Naive thymus-derived CD8-positive, alpha-beta T cell (primary cell): ENCODE measurements at places on chromosomes 4 and X. TPM values are rescaled to one million over a fixed set of nuclear protein-coding genes. Genes with fewer than 3 reads are reported as not detected.

DNA sequence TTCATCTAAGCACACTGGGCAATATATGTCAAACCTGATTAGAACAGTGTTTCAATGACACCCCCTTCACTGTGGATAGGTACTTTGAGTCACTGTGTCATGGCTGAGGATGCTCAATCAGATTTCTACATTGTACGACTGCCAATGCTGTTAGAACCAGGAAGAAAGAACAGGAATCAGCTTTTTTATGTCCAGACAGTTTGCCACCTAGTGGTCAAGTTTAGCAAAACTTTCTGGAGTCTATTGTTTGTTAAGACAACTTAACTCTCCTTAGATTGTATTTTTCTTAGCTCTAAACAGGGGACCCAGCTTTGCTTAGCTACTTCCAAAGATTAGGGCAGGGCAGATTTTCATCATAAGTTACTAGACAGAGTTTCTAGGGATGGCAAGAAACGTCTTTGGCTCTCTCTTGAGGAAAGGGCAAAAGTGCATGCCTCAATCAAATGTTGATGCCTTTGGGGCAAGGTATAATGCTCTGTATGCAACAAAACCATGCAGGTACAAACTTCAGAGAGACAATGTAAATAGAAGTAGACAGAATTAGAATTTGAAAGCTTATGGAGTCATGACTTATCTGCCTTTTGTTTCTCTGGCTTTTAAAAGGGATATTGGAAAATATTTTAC, 40.5 kb upstream of the BMP3 start:
- no peaks in the 10 kb centered on the region for H3K36me3 ChIP-seq
- no peak overlapping the region for H3K4me3 ChIP-seq
- no peak overlapping the region for H3K27ac ChIP-seq
- no peak for DNase-seq
- H3K4me1 ChIP-seq = peaks cover 19% of the 10 kb centered on the region

GRCh38 chrX:69278031-69278687, 112.9 kb upstream of the PJA1 start:
- H3K27ac ChIP-seq = no peak overlapping the region
- H3K4me3 ChIP-seq = no peak overlapping the region
- DNase-seq = no peak
- H3K27me3 ChIP-seq = peaks cover 9% of the 10 kb centered on the region
- H3K4me1 ChIP-seq = no peaks in the 10 kb centered on the region

GRCh38 chr4:109994415-109994827, 81.7 kb downstream of the EGF start:
- H3K27ac ChIP-seq = no peak overlapping the region
- no peak for DNase-seq

The TTC29 gene
- not detected for total RNA-seq

The LAP3 gene
- 30.3 TPM for total RNA-seq

DNA sequence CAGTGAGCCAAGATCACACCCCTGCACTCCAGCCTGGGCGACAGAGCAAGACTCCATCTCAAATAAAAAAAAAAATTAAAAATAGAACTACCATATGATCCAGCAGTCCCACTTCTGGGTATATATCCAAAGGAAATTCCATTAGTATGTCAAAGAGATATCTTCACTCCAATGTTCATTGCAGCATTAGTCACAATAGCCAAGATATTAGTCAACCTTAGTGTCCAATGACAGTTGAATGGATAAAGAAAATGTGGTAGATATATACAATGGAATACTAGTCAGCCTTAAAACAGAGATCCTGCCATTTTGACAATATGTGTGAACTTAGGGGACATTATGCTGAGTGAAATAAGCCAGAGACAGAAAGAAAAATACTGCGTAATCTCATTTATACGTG, 49.4 kb downstream of the C4orf46 start:
- no peaks in the 10 kb centered on the region for H3K36me3 ChIP-seq
- H3K4me1 ChIP-seq = no peaks in the 10 kb centered on the region
- no peak for DNase-seq
- no peak overlapping the region for H3K27ac ChIP-seq
- H3K27me3 ChIP-seq = peaks cover 6% of the 10 kb centered on the region
- H3K4me3 ChIP-seq = no peak overlapping the region

- no peak for DNase-seq
- no peak overlapping the region for H3K27ac ChIP-seq
- no peaks in the 10 kb centered on the region for H3K36me3 ChIP-seq
- H3K4me3 ChIP-seq = no peak overlapping the region
Observed at GRCh38 chrX:68880846-68881552, 52.2 kb downstream of the EFNB1 start.

DNA sequence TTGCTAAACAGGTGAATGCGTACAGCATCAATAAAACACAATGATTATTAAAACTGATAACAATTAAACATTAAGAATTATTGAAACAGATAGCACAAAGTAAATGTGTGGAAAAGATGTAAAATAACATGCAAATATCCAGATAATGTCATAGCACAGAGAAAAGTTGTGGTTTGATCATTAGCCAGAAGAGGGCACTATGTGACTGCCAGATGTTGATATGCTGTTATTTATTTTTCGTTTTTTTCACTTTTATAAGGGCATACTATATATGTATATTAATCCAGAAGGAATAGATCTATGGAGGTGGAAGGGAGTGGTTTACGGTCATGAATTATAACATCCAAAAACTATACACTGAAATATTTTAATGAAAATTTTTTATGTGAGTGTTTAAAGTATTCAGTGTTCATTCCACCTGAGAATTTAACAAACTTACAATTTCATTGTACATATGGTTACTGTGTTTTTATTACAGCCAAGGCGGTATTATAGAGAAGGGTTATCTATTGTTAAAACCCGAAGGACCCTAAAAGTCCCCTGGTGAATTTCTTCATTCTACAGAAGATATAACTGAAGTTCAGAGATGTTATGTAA, 211.9 kb upstream of the UGT8 start:
- H3K27ac ChIP-seq = no peak overlapping the region
- H3K4me1 ChIP-seq = no peaks in the 10 kb centered on the region
- no peaks in the 10 kb centered on the region for H3K36me3 ChIP-seq
- H3K4me3 ChIP-seq = no peak overlapping the region
- H3K27me3 ChIP-seq = peaks cover 16% of the 10 kb centered on the region
